GM12878 (cell line): ENCODE measurements at places on chromosomes 3 and 15. TPM values are rescaled to one million over a fixed set of nuclear protein-coding genes. Genes with fewer than 3 reads are reported as not detected.

DNA sequence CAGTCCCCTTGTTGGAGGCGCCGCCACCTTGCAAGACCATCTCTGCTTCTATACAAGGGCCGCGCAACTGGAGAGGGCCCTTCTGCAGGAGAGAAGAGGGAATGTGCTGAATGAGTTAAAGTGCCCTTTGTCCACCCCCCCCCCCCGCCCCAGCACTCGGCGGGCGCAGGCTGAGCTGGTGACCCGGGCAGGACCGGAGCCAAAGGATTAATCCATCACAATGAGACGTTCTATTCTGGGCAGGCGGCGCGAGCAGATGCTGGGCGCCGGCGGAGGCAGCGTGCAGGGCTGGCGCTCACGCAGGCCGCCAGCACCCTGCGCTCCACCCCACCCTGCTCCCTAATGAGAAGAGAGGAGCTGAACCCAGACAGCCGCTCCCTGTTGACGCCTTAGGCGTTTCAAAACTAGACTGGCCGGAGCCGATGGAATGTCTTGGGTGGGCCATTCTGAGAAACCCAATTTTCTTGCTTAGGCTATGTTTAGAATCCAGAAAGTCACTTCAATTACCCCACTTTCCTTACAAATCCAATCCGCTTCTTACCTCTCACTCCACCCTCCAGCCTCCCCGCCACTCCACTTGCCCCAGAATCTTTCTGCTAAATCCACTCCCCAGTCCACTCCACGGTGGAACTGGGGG is 32.9 kb downstream of the GJD2 start:
- peaks cover 2% of the 10 kb centered on the region; the same call in 1 of the 2 replicates for H3K27me3 ChIP-seq
- H3K4me1 ChIP-seq = no peaks in the 10 kb centered on the region
- no peak overlapping the region for H3K4me3 ChIP-seq
- no peak for DNase-seq

GRCh38 chr3:49912881-49913281 is 9.2 kb upstream of the MST1R start:
- H3K27ac ChIP-seq = no peak overlapping the region
- H3K27me3 ChIP-seq = no peaks in the 10 kb centered on the region
- DNase-seq = no peak
- H3K4me1 ChIP-seq = no peaks in the 10 kb centered on the region
- H3K4me3 ChIP-seq = no peak overlapping the region

GRCh38 chr3:112136959-112137693 is 4.1 kb upstream of the GCSAM start:
- peaks cover 47% of the 10 kb centered on the region for H3K4me1 ChIP-seq
- no peaks in the 10 kb centered on the region for H3K36me3 ChIP-seq
- peak overlapping the region; percentile 99 for H3K27ac ChIP-seq
- no peak overlapping the region for H3K4me3 ChIP-seq
- H3K27me3 ChIP-seq = no peaks in the 10 kb centered on the region

FSD2 gene
- total RNA-seq = not detected in 2 replicates

DNA sequence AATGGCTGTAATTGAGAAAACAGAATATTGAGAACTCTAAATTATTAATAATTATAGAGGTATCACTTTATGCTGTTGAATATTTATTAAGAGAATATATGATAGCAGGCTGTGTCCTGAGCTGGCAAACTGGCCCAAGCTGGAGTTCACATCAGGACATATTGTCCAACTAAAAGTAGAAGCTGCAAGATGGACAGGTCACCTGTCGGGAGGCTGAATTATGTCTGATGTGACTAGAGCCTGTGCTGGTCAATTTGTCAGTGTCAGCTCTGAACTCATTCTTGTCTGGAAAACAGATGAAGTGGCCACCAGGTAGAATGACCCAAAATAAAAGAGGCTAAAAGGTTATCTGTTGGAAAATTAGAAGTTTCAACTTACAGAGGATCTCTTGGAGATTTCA is 392.2 kb downstream of the LRTM1 start:
- H3K4me3 ChIP-seq = no peak overlapping the region
- no peaks in the 10 kb centered on the region for H3K27me3 ChIP-seq
- DNase-seq = no peak

DNA sequence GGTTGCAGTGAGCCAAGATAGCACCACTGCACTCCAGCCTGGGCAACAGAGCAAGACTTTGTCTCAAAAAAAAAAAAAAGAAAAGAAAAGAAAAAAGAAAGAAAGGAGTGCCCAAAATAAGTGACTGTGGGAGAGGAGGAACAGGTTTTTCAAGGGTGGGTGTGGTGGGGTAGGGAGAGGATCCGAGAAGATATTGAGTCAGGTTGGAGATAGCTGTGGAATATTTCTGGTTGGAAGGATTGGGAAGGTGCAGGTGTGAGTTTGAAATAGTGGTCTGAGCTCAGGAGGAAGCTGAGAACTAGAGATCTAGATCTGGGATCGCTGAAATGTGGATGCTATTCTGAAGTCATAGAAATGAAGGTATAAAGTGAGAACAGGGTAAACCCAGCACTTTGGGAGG is 7.8 kb downstream of the SCAMP2 start:
- H3K27me3 ChIP-seq = no peaks in the 10 kb centered on the region
- H3K4me3 ChIP-seq = no peak overlapping the region
- H3K4me1 ChIP-seq = peaks cover 28% of the 10 kb centered on the region
- peaks cover 2% of the 10 kb centered on the region; the same call in 1 of the 2 replicates for H3K36me3 ChIP-seq
- H3K27ac ChIP-seq = no peak overlapping the region
- no peak for DNase-seq

DNA sequence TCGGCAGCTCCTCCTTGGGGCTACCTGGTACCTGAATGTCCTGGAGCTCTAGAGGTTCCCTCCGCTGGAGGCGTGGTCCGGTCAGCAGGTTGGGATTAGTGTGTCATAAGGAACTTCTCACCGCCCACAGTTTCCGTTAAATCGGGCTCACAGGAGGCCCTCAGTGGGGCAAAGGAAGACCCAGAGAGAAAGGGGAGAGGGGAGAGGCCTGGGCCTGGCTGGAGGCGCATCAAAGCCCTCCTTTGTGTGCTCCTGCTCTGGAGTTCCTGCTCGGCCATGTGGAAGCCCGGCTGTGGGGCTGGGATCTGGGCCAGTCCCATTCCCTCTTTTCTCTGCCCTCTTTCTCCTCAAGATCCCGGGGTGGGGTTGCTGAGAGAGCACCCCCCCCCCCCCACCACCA is at the start of gene RLBP1:
Gene RLBP1, minus strand, starts transcription at position 37 of the 400 bp plus-strand sequence. CDS start 2,604 bp downstream, outside the sequence.
- H3K4me3 ChIP-seq = no peak within 1 kb of the TSS
- no peak for DNase-seq
- no peaks in the 10 kb centered on the region for H3K27me3 ChIP-seq
- no peaks in the 10 kb centered on the region for H3K4me1 ChIP-seq
- no peak within 1 kb of the TSS for H3K27ac ChIP-seq

MRAS gene
- 0.44 and 0.45 TPM in 2 replicates for total RNA-seq

P4HTM gene
- 24.4 and 28.6 TPM in 2 replicates for total RNA-seq

DNA sequence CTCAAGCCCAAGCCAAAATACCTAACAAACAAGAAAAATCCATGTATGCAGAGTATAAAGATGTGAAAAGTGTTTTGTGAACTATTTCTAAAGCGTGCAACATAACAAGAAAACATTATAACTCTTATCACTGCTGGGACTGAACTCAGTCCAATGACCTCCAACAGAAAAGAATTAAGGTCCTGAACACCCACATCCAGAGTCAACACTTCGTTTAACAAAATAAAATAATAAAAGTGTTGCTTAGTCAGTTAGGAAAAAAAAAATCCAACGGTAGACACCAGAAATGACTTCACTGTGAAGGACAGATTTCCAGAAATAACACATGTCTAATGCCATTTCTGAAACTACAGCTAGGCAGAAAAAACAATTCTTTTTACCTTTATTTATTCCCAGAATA is 28.0 kb downstream of the MB21D2 start:
- no peak for DNase-seq
- H3K4me1 ChIP-seq = peaks cover 42% of the 10 kb centered on the region

DNA sequence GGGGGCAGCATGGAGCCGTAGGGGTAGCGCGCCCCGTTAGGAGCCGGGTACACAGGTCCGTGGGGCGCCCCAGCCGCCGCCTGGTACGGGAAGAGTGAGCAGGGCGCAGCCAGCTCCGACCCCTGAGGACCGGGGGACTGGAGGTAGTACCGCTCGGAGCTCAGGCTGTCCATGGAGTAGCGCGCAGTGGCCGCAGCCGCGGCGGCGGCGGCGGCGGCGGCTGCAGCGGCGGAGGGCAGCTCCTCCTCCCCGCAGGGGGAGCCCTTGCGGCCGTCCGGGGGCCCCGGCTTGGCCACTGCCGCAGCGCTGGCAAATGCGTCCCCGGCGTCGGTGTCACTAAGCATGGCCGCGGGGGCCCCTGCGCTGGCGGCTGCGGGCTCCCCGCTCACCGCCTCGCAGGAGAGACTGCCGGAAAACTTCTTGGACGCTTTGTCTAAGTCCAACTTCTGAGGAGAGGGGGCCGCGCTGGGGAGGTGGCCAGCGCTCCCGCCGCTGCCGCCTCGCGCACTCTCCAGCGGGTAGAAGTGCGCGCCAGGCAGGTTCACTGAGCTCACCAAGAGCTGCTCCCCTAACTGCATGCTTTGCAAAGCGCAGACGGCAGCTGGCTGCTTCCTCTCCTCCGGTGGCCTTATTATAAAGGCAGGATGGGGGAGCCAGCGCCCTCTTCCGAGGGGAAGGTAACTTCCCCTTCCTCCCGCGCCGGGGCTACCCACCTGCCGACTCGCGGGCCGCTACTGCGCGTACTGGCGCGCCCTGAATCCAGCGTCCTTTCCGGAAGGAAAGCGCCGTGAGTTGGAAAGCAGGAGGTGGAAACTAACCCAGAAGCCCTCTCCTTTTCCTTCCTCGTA is at the start of gene EOMES:
Gene EOMES, minus strand, starts transcription at position 607 of the 848 bp plus-strand sequence. Its CDS starts 29 bp downstream, at position 578.
- no peaks in the 10 kb centered on the region for H3K36me3 ChIP-seq
- no peak for DNase-seq
- no peaks in the 10 kb centered on the region for H3K4me1 ChIP-seq
- peak within 1 kb of the TSS; percentile 44; the same call in 1 of the 2 replicates for H3K4me3 ChIP-seq
- H3K27ac ChIP-seq = no peak within 1 kb of the TSS

DNA sequence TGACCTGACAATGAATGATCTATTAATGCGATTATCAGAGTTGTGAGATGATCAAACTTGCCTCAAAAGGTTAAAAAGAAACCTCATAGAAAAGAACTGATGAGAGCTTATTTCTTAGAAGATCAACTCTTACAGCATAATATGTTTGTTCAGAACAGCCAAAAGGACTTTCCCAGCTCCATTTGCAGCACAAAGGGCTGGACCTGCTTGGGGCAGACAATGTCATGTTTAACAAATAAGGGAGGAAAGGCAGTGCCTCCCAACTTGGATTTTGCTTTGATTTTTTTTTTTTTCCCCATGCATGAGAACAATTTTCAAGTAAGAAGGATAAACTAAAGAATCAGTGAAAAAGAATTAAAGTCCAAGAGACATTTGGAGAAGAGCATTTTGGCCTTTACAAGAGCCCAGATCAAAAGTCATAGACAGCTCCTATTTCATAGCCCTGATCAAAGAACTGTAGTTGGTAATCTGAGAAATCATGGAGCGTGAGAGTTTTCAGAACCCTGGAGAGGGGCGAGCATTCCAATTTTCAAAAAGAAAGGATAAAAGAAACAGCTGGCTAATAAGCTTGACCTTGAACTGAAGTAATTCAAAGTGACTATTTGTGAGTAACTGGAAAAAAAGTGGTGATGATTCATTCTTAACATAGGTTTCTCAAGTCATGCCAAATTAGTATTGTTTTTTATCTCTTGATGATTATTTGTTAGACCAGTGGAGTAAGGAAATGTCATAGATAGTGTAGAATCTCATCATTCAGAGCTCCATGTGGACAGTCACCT is 136.0 kb upstream of the CFAP20DC start:
- H3K4me1 ChIP-seq = no peaks in the 10 kb centered on the region
- DNase-seq = no peak
- H3K27ac ChIP-seq = no peak overlapping the region
- H3K36me3 ChIP-seq = no peaks in the 10 kb centered on the region
- H3K27me3 ChIP-seq = no peaks in the 10 kb centered on the region

DNA sequence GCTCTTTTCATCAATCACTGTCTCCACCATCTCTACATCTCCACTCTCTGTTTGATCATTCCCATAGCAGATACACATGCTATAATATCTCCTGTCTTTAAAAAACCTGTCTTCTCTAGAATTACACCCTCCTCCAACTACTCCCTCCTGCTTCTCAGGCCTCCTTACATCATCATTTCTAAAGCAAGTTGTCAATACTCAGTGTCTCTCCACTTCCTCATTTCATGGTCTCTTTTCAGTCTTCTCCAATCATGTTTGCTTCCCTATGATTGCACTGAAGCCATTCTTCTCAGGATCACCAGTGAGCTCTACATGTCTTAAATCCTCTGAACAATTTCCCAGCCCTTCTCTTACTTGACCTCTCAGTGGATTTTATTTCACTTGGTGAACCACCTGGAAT is 87.0 kb upstream of the ZNF280D start:
- DNase-seq = no peak
- H3K36me3 ChIP-seq = no peaks in the 10 kb centered on the region
- H3K27ac ChIP-seq = no peak overlapping the region
- H3K27me3 ChIP-seq = no peaks in the 10 kb centered on the region; the same call in 1 of the 2 replicates
- no peak overlapping the region for H3K4me3 ChIP-seq

TMEM212 gene
- not detected in 2 replicates for total RNA-seq

CFAP92 gene
- not detected in 2 replicates for total RNA-seq

CISH gene
- 4.4 and 5.1 TPM in 2 replicates for total RNA-seq

GRCh38 chr3:50192689-50193141 is 1.3 kb downstream of the GNAT1 start:
- no peak overlapping the region for H3K27ac ChIP-seq
- no peaks in the 10 kb centered on the region; the same call in none of the 2 replicates for H3K27me3 ChIP-seq
- H3K4me1 ChIP-seq = no peaks in the 10 kb centered on the region
- no peaks in the 10 kb centered on the region for H3K36me3 ChIP-seq
- H3K4me3 ChIP-seq = no peak overlapping the region

SLC22A14 gene
- not detected in 2 replicates for total RNA-seq

GOLGA8H gene
- 0.23 and 0.35 TPM in 2 replicates for total RNA-seq

GRCh38 chr3:172530566-172530965 is 7.3 kb upstream of the TNFSF10 start:
- no peaks in the 10 kb centered on the region for H3K27me3 ChIP-seq
- H3K36me3 ChIP-seq = no peaks in the 10 kb centered on the region
- DNase-seq = no peak
- no peak overlapping the region for H3K27ac ChIP-seq
- no peaks in the 10 kb centered on the region for H3K4me1 ChIP-seq
- no peak overlapping the region for H3K4me3 ChIP-seq

SUCNR1 gene
- total RNA-seq = 0.08 TPM in 1 of 2 replicates, not detected in the other

DNA sequence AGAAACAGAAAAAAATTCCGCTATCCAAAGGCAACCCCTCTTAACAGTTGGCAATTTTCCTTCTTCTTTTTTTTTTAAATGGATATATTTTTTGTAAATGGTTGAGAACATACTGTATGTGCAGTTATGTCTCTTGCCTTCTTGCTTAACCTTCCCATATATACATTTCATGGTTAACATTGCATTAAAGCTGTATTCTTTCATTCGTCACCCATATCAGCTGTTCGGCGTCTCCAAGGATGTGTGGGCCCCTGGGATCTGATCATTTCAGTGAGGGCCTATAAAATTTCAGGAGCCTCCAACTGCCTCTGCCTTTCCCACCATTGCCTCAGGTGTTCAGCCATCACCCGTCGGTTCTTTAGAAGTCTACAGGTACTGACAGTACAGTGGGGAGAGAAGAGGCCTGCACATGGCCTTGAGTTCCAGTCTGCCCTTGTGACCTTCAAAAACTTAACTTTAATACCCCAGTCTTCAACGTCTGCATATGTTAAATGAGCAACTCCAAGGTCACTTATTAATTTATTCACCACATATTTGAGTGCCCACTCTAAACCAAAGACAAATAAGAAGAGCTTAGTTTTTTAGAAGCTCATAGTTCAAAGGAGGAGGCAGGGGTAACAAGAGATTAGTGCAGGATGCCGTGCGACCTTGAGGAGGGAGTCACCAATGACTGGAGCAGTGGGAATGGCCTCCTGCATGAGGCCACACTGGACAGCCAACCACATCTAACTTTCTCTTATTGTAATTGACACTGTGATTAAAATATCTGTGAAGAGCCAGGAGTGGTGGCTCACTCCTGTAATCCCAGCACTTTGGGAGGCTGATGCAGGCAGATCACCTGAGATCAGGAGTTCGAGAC is 6.9 kb downstream of the ST6GAL1 start:
- H3K36me3 ChIP-seq = no peaks in the 10 kb centered on the region; the same call in 1 of the 2 replicates
- H3K4me3 ChIP-seq = no peak overlapping the region
- H3K27me3 ChIP-seq = no peaks in the 10 kb centered on the region
- H3K27ac ChIP-seq = no peak overlapping the region
